ENCODE measurements at places on chromosomes 3 and 15. TPM values are rescaled to one million over a fixed set of nuclear protein-coding genes. Genes with fewer than 3 reads are reported as not detected.

DNA sequence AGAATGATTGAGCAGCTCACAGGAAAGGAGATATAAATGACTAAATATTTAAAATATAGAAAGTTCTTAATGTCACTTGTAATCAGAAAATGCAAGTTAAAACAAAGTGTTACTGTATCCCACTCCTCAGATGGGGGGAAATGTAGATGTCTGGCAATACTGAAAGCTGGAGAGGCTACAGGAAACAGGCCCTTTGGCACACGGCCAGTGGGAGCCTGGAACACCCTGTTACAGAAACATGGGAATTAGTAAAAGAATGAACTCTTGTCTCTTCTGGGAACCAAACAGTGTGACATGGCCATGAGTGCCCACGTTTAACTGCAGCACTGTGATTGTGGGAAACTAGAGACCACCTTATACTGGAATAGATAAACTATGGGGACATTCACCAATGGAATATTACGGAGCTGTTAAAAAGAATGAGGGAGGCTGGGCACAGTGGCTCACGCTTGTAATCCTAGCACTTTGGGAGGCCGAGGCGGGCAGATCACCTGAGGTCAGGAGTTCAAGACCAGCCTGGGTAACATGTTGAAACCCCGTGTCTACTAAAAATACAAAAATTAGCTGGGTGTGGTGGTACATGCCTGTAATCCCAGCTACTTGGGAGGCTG lies 50.2 kb downstream of the CDCP1 start:
- peak; percentile 57 for DNase-seq

GRCh38 chr15:40286061-40286532 lies 3.2 kb upstream of the ANKRD63 start:
- DNase-seq: no peak

DNA sequence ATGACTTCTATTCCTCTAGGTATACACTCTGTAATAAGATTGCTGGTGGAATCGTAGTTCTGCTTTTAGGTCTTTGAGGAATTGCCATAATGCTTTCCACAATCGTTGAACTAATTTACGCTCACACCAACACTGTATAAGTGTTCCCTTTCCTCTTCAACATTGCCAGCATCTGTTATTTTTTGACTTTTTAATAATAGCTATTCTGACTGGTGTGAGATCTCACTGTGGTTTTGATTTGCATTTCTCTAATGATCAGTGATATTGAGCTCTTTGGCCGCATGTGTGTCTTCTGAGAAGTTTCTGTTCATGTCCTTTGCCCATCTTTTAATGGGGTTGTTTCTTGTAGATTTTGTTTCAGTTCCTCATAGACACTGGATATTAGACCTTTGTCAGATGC lies 12.8 kb downstream of the NXPE3 start:
- DNase-seq: no peak

DNA sequence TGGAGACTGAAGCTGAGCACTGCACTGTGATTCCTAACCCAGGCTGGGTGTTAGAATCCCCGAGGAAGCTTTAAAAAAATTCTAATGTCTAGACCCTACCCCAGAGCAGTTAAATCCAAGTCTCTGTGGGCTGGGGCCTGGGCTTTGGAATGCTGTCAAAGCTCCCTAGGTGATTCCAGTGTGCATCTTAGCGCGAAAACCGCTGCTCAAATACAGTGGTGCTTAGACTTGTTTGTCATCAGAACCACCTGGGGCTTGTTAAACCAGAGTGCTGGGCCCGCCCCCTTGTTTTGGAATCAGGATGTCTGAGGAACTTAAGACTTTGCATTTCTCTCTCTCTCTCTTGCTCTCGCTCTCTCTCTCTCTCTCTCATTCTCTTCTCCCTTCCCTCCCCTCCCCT lies 20.7 kb downstream of the RHCG start:
- DNase-seq: no peak

BNC1 gene
- not detected for total RNA-seq

IL17RC gene
- 29.5 TPM for total RNA-seq

PLS1 gene
- total RNA-seq: 13.9 TPM

SERINC4 gene
- not detected for total RNA-seq

C3orf33 gene
- 1.7 TPM for total RNA-seq

SNAP23 gene
- total RNA-seq: 55.9 TPM
